ENCODE measurements at places on chromosomes 5 and 9.

DNA sequence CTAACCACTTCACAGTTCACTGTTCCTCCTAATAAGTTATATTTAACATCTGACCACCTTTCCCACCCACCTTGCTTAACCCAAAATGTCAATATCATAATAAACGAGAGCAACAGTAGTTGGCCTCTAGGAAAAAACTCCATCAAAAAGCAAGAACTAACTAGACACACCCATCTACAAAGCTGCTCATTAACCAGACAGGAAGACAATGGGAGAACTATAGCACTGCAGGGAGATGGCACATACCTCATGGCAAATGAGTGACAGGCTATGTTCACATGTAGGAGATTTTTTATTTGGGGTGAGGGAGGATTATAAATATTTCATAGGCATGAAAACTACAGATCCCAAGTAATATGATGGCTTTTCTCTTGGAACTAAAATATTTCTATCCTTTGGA is 23.6 kb upstream of the CDK5RAP2 start:
- DNase-seq, result no peak

- no peak for DNase-seq
Observed at GRCh38 chr9:112894041-112894440, 3.4 kb upstream of the SLC46A2 start.

- no peak for DNase-seq
Observed at GRCh38 chr5:5939759-5940370, 438.5 kb downstream of the MED10 start.

GRCh38 chr9:5452286-5452609 is 1.9 kb downstream of the CD274 start:
- DNase-seq, result no peak

DNA sequence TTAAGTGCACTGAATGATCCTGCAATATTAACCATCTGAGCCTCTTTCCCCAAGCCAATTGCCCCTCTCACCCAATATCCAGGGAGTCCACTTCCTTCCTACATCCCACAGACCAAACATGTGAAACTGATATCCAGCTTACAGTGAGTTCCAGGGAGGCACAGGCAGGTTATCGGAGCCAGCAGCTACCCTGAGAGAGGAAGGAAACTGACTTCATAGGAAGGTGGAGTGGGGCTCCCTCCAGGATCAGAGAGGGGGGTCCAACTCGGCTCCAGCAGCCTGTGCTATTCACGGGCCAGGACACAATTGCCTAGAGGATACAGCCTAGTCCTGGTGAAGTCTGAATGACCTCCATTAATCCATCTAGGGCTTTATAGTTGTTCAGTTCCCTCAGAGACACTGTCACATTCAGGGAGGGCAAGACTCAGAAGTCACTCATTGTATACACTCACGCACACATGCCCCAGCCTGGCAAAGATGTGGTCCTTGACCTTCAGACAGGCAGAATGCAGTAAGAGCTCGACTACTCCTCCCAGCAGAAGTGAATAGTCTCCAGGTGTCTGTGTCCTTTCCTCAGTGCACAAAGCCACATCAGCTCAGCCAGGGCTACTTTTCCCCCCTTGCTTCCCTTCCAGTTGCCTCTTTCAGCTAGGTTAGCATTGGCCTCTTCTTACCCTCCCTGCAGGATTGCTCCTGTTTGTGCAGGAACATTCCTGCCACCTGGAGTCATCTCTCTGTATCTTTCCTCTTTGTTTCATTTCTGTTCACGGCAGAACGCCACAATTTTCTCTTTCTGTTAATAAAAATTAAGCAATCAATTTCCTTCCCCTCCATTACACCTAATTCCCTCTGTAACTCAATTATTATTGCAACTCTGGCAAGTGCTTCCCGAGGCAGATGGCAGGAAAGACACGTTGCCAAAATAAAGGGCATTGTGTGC is 501.7 kb downstream of the ARHGEF28 start:
- no peak for DNase-seq

GRCh38 chr5:163496286-163496685 is 9.1 kb upstream of the MAT2B start:
- DNase-seq, result no peak

- DNase-seq, result no peak
Observed at GRCh38 chr9:112900488-112900887, 9.8 kb upstream of the SLC46A2 start.

DNA sequence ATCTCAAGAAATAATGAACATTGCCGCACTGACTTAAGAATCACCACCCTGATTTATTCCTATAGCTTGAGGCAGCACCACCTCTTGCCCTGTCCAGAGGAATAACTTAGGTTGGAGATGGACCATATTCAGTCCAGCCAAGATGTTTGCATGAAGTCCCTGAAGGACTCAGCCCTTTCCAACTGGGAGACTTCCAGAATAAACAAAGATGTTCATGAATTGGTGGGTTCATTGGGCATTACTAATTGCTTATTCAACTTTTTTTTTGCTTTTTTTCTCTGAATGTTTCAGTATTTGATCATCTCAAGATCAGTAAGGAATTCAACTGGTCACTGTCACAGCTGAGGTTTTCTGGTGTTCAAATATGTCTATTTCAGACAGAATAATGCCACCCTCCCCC is 470.6 kb downstream of the CCDC171 start:
- DNase-seq, result no peak

GRCh38 chr9:34428325-34428958 is 29.9 kb downstream of the FAM219A start:
- no peak for DNase-seq

DNA sequence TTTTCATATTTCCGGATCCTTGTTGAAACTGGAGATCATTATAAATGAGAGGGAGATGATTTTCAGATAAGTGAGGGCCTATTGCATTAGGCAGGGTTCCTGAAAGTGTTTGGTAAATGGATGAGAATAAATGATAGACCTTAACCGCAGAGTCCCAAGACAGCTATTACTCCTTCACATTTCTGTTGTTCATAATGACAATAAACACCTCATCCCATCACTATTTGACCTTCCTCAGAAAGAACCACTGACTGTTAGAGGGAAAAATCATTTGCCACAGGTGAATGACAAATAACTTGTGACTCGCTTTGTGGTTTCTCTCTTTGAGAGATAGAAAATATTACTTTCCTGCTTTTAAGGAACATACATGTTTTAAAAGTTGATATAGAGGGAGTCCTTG is 47.3 kb upstream of the TRMT10B start:
- DNase-seq, result no peak

DNA sequence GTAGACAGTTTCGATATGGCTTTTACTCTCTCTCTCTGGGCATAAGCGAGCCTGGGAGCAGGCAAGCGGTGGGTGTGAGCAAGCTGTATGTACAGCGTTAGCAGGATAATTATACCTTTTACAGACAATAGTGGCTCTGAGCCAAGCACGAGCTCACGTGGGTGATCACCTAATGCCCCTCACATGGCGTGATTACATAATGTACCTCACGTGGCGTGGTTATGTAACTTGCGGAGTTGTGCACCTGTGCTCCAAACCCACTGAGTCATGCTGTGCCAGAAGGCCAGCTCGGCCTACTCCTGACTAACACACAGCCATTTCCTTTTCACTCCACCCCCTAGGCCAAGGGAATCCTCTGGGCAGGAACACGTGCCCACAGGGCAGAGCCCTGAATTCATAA is 797.2 kb downstream of the EFNA5 start:
- no peak for DNase-seq

DNA sequence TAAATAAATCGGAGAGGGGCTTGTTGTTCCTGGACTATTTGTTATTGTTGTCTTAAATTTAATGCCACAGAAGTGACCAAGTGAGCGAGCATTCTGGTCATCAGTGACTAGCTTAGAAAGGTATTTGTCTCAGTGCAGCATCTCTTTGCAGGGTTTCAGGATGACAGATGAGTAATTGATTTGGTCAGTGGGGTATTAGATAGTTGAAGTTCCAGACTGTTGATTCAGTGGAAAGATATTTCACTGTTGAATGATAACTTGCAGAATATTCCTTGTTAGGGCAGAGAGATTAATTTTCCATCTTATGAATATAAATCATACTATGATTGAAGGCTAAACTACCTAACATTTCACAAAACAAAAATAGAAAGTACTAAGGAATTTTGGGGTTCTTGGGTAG is 122.4 kb downstream of the TRIO start:
- no peak for DNase-seq

DNA sequence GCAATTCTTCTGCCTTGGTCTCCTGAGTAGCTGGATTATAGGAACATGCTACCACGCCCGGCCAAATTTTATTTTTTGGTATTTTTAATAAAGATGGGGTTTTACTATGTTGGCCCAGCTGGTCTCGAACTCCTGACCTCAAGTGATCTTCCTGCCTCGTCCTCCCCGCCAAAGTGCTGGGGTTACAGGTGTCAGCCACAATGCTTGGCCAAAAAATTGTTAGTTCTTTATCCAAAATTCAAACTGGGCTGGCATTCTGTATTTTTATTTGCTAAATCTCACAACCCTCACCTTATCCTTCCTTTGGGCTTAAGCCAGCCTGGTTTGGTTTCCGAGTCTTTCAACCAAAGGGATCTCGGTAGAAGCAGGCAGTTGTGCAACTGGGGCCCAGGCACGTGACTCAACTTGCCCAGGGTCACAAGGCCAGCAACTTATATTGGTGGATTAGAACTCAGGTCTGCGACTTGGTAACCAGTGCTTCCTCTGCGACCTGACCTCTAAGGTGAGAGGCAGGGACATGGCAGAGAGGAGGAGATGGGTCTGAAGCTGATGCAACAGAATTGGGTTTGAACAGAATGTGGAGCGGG is 26.5 kb upstream of the BOD1 start:
- no peak for DNase-seq

GRCh38 chr5:17455942-17456341 is 42.1 kb upstream of the TAF11L2 start:
- DNase-seq, result no peak

DNA sequence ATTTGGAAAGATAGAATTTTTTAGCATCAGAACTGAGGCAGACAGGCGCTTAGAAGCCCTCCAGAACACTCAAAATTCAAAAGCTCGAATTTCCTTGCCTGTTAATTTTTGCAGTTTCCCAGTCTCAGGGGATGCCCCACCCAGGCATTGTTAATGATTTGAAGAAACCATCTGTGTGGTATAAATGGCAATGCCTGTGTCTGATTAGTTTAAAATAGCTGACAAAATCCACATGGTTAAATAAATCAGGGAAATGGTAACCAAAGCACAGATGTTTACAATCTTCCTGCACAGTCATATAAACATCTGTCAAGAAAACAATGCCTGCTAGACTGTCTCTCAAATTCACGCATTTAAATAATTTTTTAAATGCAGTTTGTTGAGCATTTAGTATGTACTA is 185.2 kb upstream of the RGMB start:
- DNase-seq, result no peak

DNA sequence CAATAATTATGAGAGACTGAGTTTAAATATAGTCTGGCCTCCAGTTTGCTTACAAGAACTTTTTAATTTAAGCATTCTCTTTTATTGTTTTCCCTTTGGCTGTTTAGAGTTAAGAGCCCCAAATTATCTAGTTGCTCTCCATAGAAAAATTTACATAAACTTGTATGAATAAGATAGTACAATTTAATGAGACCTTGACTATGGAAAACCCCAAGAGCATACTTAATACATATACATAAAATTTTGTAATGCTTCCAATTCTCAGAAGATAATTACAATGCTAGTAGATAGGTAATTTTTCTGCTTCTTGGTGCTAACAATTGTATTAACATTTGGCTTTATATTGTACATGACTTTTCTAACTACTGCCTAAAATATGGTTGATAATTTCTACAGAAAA is 20.3 kb upstream of the MSH3 start:
- no peak for DNase-seq

DNA sequence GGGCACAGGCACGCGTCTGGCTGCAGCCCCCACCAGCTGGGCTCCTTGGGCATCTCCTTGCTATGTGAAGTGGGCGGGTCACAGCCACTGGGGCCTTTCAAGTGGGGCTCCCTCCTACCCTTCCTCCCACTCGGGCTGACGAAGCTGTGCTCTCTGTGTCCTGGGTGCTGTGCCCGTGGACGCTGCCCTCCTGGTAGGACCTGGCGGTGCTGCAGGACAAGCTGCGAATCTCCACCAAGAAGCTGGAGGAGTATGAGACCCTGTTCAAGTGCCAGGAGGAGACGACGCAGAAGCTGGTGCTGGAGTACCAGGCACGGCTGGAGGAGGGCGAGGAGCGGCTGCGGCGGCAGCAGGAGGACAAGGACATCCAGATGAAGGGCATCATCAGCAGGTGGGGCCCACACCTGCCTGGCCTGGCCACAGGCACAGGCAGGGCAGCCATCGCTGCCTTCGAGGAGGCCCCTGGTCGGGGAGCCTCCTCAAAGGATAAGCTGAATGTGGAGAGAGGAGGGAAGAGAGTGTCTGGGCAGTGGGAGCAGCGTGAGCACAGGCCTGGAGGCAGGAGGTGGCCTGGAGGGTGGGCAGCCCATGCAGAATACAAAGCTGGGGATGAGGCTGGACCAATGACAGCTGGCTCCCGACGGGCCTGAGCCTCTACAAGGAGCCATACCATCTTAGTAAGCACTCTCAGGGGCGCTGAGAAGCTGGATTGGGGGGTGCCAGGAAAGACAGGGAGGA is 124.7 kb downstream of the DAB2IP start:
- DNase-seq, result no peak

DNA sequence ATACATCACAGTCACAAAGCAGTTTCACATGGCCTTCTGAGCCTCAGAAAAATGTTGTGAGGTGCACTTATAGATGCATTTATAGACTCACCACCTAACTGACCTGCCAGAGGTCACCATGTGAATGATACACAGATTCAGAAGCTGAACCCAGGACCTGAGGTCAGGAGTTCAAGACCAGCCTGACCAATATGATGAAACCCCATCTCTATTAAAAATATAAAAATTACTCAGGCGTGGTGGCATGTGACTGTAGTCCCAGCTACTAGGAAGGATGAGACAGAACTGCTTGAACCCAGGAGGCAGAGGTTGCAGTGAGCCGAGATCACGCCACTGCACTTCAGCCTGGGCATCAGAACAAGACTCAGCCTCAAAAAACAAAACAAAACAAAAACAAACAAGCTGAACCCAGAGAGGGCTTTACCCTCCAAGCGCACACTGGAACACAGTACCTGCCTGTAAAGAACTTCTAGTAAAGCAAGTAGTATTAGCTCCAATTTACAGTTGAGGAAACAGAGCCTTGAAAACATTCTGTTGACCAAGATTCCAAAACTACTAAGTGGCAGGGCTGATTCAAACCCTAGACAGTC is 16.3 kb downstream of the ECPAS start:
- no peak for DNase-seq

GRCh38 chr5:16574789-16575721 is 41.7 kb downstream of the RETREG1 start:
- no peak for DNase-seq
